ACHN (cell line): ENCODE measurements at places on chromosomes 1 and 21.
A peak's percentile ranks its signal among the peaks of the same experiment; 100 is the strongest.

GRCh38 chr1:206921772-206922265 is at the start of gene FCMR:
Gene FCMR, minus strand, starts transcription at chr1:206921941. Its CDS starts 87 bp downstream, at chr1:206921854.
- DNase-seq, result no peak

GRCh38 chr1:208513799-208514198 is 269.6 kb upstream of the PLXNA2 start:
- no peak for DNase-seq

DNA sequence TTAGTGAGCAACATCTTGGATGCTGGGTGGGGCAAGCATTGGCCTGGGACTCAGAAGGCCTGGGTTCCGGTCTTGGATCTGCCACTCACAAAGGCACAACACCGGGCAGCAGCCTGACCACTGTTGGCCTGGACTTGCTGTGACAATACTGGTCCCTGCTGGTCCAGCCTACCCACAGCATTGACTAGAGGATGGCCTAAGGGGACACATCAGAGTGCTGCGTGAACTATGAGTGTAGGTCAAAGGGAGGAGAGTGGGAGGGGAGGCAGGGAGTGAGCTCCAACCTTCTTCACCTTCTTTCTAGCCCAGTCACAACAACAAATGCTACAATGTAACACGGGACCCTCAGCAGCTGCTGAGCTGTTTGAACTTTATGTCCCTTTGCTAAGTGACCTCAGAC is 31.1 kb downstream of the TMEM50A start:
- no peak for DNase-seq

DNA sequence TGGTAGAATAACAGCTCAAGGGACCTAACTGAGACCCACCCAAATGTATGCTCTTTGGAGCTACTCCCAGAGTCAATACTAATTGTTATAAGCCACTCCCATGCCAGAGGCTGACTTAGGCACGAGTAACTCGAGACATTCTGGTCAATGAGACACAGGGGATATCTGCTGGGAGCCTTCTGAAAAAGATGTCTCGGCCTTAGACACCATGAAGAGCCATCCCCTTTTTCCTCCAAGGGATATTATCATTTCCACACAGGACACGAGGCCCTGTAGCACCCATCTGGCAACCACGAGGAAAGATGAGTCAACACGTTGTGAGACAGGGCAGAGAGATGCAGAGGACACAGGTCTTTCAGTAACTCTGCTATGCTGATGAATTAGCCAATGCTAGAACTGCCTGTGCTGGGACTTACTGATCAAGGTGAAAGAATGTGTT is 30.7 kb downstream of the ITPKB start:
- peak; percentile 13 for DNase-seq

DNA sequence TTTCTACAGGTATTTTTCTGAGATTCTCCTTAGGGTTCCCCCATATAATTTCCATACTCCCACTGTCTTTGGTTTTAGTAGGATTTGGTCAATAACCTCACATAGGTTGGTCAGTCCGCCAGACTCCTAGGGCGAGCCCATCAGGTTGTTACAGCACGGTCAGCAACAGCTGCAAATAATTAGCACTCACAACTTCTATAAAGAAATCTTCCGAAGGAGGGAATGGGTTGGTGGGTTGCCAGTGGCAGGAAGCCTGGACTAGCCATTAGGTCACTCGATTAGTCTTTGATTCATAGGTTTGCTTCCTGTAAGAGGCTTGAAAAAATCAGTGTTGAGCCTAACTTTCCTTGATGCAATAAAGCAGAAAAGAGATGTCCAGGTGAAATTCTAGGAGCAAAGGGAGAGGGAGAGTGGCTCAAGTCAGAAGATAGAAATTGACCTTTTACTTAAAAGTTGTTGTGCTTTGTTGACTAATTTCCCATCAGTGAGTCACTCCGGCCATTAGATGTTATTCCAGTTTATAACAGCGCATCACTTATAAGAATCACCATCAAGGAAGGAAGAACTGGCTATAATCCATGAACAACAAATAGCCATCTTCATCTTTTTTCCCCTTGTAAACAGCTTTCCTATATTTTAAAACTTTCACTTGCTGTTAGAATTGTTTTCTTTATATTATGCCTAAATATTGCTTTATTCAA is 88.3 kb downstream of the TPR start:
- no peak for DNase-seq

- DNase-seq, result no peak
These were observed 5.6 kb downstream of the WNT9A start for GRCh38 chr1:227942021-227942715.
